Cortex of kidney (tissue), 1 donor: ENCODE measurements at places on chromosomes 11 and 22.

DNA sequence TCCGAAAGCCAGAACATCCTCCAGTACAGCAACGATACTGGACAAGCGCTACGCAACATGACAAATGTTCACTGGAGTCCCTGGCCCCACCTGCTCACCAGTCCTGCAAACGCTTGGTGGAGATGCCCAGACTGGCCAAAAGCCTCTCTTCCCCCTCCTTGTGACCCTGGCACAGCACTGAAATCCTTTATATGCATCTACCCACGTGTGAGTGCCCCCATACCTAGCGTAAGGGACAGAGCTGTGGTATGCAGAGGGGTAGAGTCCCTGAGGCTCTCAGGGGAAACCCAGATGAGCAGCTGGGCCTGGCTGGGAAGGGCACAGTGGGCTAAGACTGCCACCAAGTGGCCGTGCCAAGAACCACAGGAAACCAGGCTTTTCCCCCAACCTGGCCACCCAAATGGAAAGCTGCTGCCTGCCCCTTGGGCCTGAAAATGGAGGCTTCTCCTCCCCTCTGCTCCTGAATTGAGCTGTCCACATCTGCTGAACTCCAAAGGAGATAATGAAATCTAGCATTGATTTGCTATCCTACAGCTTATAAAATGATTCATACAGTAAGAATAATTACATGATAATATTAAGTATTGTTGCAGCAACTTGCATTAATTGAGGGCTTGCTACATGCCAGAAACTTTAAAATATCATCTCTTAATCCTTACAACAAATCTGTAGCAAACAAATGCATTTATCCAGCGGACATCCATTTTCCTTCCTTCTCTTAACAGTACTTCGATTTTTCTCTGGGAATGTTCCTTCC lies 24.8 kb upstream of the TTC12 start:
- DNase-seq: no peak

- DNase-seq: no peak
These were observed 14.1 kb upstream of the ALKBH3 start for GRCh38 chr11:43866520-43866919.

DNA sequence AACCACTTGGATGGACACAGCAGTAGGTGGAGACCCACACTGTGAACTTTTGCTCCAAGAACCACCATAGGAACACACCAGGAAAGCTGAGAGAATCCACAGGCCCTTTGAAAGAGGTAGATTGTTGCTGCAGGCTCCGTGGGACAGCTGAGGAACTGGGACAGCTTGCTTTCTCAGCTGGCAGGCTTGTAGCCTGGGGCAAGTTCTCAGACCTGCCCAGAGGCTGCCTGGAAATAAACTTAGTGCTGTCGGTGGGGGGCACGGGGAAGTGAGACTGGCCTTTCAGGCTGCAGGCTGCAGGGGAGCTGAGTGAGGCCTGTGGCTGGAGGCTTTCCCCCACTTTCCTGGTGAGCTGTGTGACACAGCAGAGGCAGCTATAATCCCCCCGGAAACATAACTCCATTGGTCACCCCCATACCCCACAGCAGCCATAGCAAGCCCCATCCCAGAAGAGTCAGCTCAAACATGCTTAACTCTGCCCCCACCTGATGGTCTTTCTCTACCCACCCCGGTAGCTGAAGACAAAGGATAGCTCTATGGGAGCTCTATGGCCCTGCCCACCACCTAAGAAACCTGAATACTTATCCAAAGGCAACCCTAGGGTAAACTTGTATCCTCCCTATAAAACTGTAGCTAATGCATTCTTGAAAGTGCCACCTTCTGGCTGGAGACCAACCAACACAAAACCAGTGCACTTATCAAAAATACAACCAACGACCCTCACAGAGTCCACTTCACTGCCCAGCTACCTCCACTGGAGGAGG lies 21.4 kb upstream of the ACRV1 start:
- no peak for DNase-seq

DNA sequence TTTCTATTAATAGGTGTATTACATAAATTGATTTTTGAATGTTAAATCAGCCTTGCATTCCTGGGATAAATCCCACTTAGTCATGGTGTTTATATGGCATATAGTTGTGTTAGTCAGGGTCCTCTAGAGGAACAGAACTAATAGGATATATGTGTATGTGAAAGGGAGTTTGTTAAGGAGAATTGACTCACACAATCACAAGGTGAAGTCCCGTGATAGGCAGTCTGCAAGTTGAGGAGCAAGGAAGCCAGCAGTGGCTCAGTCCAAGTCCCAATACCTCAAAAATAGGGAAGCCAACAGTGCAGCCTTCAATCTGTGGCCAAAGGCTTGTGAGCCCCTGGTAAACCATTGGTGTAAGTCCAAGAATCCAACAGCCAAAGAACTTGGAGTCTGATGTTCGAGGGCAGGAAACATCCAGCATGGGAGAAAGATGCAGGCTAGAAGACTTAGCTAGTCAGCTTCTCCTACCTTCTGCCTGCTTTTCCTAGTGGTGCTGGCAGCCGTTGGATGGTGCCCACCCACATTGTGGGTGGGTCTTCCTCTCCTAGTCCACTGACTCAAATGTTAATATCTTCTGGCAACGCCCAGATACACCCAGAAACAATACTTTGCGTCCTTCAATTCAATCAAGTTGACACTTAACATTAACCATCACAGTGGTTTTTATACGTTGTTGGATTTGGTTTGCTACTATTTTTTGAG lies 12.9 kb downstream of the SFI1 start:
- no peak for DNase-seq

DNA sequence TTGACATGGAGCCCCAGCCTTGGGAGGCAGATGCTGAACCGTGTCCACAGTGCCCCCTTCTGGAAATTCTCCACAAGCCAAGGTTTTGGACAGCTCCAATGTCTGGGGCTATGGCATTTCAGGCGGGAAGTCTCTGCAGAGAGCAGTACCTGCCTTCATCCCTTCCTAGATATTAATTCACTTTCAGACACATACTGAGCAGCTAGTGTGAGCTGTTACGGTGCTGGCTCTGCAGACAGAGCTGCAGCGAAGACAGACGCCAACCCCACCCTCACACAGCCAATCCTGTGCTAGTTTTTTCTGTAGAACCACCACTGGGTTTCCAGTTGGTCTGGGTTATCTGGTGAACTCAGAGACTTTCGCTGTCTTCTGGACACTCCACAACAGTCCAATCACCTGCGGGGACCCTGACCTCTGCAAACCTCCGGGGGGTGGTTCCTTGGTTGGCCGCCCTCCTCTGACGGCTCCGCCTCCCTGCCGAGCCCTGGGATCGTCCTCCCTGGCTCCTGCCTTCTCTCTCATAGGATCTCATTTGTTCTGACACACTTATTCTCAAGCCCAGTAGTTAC lies 9.1 kb downstream of the LMF2 start:
- DNase-seq: no peak

GRCh38 chr11:108912581-108912980 lies 247.7 kb downstream of the DDX10 start:
- DNase-seq: no peak

DNA sequence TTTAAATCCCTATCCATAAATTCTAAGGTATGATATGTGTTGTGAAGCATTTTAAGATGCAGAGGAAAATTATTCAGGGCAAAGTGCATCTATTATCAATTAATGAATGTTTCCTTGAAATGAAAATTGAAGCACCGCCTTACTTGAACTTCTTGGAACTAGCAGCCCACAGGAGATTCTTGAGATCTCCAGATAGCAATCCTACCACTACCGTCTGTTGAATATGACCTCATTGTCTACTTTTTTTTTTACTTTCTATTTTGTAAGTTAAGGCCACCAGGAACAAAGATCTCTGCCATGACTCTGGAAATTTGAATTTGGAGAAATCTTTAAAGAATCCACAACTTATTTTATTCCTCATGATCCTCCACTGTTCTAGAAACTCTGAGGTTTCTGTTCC lies 808.7 kb downstream of the KCNA4 start:
- no peak for DNase-seq

GRCh38 chr11:101299210-101299609 lies 169.6 kb upstream of the PGR start:
- no peak for DNase-seq

DNA sequence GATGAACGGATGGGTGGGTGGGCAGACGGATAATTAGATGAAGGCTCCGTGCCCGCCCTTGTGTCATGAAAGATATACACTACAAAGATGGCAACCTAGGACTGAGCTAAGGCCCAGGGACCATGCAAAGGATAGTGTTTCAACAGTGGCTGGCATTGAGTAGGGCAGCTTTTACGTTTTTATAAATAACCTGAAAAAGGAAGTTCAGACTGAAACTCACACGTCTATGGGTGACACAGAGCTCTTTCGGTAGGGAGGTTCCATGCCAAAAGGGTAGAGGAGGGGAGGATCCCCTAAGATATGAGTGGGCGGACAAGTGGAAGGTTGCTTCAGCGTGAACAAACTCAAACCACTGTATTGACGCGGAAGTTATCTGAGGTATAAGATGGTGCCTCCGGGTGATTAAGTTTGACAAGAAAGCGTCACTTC lies 90.5 kb downstream of the UBASH3B start:
- DNase-seq: no peak

GRCh38 chr11:120554766-120555432 lies 43.4 kb downstream of the GRIK4 start:
- no peak for DNase-seq

DNA sequence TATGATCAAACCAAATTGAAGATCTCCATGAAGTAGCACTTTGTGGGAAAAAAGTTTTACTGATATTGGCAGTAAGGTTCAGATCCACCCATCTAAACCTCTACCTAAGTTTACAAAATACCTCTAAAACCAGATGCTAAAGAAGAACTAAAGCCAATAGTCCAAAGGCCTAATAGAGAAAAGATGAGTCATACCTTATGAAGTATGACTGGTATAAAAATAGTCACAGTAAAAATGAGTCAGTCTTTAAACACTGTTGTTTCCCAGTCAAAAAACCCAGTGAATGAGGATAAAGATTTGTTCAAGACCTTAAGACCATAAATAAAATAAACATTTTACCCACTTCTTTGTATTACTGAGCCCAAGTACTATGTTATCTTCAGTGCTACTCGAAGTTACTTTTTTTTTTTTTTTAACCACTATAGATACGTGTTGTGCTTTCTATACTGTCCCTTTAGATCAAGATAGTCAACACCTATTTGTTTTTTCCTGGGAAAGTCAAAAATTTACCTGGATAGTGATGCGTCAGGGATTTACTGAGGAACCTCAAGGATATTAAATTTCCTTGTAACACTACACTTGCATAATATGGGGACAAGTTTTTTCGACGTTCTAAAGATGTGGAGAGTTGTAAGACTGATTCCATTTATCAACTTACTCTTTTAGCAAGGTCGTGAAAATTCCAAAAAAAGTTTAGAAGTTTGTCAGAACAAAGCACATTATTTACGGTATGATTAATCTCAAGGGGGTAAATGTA lies 87.3 kb downstream of the CCDC73 start:
- no peak for DNase-seq

GRCh38 chr22:42931421-42932196 lies 74.5 kb upstream of the ARFGAP3 start:
- DNase-seq: no peak

DNA sequence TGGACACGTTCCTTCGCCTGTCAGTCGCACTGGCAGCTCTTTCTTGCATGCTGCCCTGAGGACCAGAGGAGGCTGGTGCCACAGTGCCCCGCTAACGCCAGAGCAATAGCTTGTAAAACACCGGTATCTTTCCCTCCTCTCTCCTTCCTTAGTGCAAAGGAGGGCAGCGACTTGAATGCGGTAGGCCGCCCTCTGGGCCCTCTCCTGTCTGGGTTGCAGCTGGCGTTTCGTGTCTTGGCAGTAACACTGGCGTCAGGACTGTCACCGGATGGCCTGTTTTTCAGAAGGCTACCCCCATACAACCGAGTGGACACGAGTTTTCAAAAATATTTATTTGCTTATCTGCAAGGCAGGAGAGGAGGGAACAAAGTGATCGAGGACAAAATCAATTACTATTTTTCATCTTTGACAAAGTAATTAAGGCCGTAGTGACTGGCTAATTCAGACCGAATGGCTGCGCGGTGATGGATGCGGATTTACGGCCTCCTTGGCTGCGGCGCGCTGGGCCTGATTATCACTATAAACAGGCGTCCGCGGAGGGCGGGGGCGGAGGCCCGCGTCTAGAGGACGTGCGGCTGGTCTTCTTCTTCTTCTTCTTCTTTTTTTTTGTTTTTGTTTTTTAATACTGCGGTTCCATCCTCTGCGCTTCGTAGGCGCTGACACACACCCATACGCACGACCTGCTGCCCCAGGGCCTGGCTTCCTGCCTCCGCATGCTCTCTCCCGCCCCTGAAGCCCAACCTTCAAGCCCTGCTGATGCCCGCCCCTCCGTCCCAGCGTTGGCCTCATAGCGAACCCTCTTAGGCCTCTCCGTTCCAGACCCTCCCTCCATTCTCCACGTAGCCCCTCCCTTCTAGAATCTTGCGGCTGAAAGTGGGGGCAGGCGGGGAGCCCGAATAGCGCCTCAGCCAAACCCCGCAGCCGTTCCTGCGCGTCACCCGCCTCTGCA lies 2.9 kb upstream of the SLC6A5 start:
- no peak for DNase-seq
